Gastrocnemius medialis (tissue), 4 donors: ENCODE measurements at places on chromosomes 4 and X. TPM values are rescaled to one million over a fixed set of nuclear protein-coding genes. Genes with fewer than 3 reads are reported as not detected.

CENPVL1 gene
- total RNA-seq = not detected

DNA sequence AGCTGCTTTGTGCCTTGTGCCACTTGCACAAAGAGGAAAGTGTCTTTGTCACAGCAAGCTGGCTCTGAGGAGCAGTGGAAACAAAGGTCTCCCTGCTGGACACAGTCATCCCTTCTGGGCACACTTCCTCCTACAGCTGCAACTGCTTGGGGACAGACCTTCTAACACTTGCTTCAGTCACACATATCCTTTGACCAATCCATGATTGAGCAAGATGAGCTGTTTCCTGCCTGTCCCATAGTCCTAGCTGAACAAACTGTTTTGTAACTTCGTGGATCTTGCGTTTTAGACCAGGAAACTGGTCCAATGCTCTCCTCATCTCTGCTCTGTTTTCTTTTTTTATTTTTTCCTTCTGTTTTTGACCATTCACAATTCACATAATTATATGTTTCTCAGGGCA is 98.5 kb downstream of the RRAGB start:
- DNase-seq = no peak

GRCh38 chr4:87073199-87074120 is 138.6 kb downstream of the AFF1 start:
- no peak for DNase-seq

GRCh38 chr4:111781611-111782010 is 363.6 kb upstream of the FAM241A start:
- DNase-seq = no peak

TNIP3 gene
- total RNA-seq = not detected

GRCh38 chrX:30144971-30145731 is 70.2 kb upstream of the MAGEB2 start:
- no peak for DNase-seq

DNA sequence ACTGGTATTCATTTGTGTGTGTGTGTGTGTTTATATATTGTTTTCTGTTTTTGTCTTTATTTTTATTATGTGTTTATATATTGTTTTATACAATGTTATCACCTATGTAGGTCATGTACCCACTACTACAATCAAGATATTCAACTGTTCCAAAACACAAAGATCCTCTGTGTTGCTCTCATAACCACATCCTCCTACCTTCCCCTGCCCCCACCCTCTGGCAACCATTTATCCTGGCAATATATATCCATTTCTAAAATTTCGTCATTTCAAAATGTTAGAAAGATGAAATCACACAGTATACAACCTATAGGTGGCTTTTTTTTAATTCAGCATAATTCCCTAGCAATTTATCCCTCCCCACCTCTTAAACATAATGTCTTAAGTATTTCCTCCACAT is 18.8 kb upstream of the RPL34 start:
- no peak for DNase-seq

RS1 gene
- total RNA-seq = not detected

GRCh38 chrX:34521563-34521962 is 135.5 kb downstream of the TMEM47 start:
- no peak for DNase-seq

GC gene
- 9.8 TPM for total RNA-seq

TMEM47 gene
- 53.0 TPM for total RNA-seq

ZAR1 gene
- total RNA-seq = not detected

GRCh38 chr4:64464581-64464980 is 55.3 kb upstream of the TECRL start:
- DNase-seq = no peak

- DNase-seq = no peak
These were observed 9.7 kb downstream of the PPEF2 start for GRCh38 chr4:75892508-75892907.

EDNRA gene
- total RNA-seq = 8.4 TPM

MTMR8 gene
- 1.1 TPM for total RNA-seq

FAM241A gene
- total RNA-seq = 3.5 TPM

- DNase-seq = no peak
These were observed 647.4 kb downstream of the BCOR start for GRCh38 chrX:39450234-39450977.

GRCh38 chr4:138832563-138832962 is 183.0 kb upstream of the NOCT start:
- no peak for DNase-seq
